GM10248 (cell line): ENCODE measurements at places on chromosomes 2 and 18.

DNA sequence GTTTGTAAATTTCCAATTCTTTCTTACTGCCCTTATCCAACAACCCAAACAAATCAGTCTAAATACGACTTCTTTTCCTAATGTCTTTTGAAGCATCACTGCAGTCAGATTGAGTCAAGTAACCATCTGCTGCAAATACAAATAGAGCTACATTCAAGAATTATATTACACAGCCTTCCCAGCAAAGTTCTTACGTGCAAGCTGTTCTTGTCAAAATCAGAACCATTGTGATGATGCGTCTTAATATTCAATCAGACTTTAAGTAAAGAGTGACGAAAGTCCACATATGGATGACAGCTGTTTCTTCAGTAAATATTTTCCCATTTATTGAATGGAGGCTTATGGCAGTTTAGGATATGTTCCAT, 943.8 kb downstream of the LRP1B start:
- no peak for DNase-seq

- no peak for DNase-seq
Measured at GRCh38 chr2:47043891-47044239, 111.2 kb downstream of the STPG4 start.

- no peak for DNase-seq
Measured at GRCh38 chr18:45538444-45538843, 76.8 kb upstream of the SLC14A2 start.

DNA sequence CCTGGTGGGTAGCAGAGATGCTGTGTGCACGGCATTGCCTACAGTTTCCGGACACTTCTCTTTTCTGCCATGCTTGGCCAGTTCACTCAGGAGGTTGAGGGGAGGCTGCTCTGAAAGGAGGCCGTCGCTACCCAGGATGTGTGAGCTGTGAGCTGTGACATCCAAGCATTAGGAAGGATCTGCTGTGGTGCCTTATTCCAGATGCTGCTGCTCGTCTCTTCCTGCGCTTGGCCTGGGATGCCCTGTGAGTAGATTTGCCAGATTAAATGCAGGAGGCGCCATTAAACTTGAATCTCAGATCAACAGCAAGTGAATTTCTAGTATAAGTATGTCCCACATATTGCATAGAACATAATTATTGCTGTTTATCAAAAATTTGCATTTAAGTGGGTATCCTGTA, 124.2 kb upstream of the SIX3 start:
- no peak for DNase-seq

GRCh38 chr2:219897456-219897855, 270.0 kb downstream of the SLC4A3 start:
- no peak for DNase-seq

DNA sequence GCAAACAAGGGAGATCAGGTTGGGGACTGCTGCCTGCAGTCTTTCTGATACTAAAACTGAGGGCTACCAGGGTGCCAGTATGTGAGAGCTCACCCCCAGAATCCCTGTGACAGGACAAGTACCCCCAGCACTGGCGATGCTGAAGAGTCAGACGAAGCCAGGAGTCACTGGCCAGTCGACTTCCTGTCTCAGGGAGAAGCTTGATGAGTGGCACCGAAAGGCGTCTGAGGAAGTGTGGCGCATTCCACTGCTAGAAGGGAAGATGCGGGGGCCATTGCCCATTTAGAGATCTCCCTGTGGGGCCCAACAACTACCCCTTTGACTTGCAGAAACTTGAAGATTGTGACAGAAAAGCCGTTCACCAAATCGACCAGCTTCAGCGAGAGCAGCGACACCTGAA, 22.0 kb downstream of the MXD1 start:
- no peak for DNase-seq

DNA sequence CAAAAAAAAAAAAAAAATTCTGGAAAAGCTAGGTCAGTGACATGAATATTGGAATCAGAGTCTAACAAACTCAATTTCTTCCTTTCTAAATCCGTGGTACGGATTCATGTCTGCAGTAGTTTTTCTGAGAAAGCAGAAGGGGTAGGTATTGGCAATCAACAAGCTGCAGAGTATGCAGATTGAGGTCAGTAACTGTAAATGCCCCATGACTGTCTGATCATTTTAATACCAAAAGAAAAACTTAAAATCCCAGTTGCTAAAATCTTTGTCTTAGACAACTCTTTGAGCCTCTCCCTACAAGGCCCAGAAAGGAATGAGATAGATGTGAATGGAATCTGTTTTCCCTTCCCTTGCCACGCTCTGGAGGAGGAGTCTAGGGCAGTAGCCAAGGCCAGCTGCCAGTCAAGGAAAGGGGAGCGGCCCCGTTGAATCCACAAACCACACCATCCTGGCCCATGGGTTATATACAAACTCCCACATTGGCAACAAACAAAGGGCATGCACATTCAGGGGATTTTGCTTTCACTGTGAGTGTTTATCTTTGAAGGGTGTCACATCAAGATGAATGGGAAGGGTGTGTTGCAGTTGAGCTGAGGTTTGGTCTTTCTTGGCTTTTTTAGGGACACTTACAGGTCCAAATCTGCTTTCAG, 6.1 kb upstream of the CASP8 start:
- no peak for DNase-seq

DNA sequence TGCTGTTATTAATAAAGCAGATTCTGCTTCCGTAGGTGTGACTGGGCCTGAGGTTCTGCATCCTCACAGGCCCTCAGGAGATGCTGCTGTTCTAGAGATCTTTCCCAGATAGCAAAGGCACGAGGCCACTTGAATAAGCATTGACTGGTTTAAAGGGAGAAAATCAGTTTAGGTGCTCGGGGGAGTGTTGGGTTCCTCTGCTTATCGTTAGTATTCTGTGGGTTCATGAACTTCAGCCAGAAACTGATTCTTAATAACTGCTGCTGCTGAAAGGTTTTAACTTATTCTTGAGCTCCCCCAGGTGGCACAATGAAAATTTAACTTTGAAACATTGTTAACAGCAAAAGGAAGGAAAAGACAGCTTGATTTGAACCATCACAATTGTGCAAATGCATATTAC, 56.9 kb downstream of the ITGA6 start:
- no peak for DNase-seq

- DNase-seq, result no peak
Measured at GRCh38 chr2:39845460-39846146, 66.5 kb upstream of the THUMPD2 start.

- no peak for DNase-seq
Measured at GRCh38 chr2:187978356-187978755, 313.3 kb upstream of the GULP1 start.

DNA sequence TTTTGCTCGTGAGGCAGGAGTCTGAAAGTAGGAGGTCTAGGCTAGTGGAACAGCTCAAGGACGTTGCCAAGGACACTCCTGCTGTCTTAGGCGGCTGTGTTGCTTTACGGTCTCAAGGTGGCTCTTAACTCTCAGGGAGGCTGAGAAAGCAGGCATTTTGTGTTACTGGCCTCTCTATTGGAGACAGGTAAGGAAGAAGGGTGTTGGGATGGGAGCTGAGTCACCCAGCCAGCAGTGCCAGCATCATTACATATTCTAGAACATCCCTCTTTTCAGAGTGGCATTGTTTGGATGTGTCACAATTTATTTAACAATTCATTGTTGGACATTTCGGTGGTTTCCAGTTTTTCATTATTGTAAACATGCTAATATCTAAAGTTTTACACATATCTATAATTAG, 30.8 kb upstream of the TMEM214 start:
- no peak for DNase-seq

- DNase-seq, result no peak
Measured at GRCh38 chr2:101781326-101781725, 83.8 kb downstream of the MAP4K4 start.

GRCh38 chr2:107698861-107699260, 127.8 kb upstream of the RGPD4 start:
- no peak for DNase-seq

DNA sequence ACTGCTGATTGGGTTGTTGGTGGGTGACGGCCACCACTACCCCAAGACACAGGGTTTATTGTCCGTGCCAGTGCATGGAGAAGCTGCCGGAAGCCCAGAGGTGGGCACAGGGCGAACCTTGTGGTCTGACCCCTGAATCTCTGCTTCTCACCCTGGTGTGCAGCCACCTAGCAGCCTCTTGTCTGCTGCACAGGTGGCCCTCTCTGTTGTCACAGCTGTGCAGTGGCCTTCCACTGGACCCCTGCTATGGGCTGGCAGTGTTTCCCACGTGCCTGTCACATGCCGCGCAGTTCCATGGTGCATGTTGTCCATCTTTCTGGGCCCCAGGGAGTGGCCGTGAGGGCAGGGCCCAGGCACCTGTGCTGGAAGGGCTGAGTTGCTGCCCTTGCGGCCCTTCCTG, 15.2 kb downstream of the ATG4B start:
- no peak for DNase-seq

DNA sequence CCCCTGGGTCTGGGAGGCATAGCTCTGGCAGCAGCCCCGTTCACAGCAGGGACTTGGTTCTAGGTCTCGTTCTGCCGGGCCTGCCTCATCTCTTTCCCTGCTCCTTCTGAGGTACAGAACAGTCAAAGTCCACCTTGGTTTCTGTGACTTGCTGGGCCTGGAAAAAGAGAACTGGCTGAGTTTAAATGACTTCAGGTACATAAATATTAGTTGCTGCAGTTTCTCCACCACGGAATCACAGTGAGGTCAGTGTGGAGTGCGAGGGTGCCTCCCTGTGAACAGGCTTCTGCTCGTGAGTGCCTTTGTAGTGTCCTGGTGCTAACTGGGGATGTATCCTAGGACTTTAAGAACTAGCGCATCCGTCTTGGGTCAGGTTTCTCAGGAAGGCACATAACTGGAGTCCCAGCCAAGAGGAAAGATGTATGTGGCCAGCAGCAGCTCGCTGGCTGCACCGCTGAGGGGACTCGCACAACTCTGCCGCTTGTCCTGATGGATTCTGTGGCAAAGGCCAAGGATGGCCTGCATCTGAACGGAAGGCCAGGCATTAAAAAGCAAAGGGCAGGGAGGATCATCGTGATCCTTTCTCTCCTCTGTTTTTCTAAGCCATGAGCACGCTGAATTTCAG, 188.6 kb downstream of the SH3RF3 start:
- DNase-seq, result no peak

- no peak for DNase-seq
Measured at GRCh38 chr18:1408376-1408775, 503.7 kb downstream of the ADCYAP1 start.

- peak; percentile 35 for DNase-seq
Measured at GRCh38 chr2:199458806-199459285, 1.1 kb upstream of the SATB2 start.

DNA sequence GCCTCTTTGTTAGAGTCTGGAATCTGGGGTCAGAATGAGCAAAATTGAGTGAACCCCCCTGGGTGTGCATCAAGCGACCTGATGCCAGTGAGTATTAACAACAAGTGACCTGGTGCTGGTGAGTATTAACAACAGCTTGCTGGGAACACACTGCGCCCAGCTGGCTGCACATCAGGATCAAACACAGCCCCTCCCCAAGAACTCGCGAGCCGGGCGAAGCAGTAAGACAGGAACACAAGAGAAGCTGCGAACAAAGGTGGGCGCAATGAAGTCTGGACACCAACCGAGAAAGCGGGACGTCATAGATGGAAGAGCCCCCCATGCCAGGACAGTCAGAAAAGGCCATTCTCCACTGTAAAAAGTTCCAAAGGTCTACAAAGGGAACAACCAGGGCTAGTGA, 34.3 kb downstream of the CRACDL start:
- DNase-seq, result no peak

DNA sequence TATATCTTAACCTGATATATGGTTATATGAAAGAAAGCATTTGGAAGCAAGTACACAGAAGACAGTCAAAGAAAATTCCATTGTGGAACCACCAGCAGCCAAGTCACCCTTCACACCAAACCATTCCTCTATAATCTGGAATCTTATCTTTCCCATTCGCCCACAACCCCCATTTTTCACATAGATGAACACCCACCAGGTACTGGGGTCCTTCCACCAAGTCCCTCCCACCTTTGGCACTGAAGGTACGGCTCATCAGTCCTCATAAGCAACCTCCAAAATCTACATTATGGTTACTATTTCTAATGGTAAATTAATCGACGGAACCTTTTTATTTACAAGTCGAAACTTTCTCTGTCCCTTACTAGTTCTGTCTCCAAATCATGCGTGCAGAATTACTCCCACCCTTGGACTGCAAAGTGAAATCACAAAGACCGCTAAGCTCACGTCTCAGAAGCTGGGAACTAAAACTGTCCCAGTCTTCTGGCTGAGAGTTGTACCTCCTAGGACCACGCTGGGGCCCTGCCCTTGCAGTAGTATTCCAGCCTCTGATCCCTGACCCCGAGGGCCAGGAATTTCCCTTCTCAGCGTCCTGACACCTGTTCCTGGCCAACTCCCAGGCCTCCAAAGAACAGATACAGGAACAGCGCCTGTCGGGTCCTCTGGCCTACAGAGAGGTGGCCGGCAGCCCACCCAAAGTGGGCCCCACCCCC, 702 bp downstream of the OLA1 start:
- peak; percentile 35 for DNase-seq

GRCh38 chr2:216690853-216691741, 4.3 kb downstream of the IGFBP5 start:
- DNase-seq, result peak; percentile 65

DNA sequence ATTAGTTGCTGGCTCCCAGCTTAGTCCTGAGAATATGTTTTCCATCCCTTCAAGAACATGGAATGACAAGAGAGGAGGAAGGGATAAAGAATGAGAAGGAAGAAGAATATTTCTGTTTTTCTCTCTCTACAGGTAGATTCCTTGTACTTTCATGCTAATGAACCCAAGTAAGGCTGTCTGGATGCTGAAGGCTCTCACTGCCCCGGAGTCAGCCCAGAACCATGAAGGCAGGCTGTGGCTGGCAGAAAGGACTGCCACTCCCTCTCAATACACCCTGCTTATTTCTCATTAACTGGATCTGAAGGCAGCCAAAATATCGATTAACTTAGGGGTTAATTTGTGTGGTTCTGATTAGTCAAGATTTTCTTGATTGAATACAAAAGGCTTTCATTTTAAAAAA, 93.1 kb upstream of the NPAS2 start:
- no peak for DNase-seq

DNA sequence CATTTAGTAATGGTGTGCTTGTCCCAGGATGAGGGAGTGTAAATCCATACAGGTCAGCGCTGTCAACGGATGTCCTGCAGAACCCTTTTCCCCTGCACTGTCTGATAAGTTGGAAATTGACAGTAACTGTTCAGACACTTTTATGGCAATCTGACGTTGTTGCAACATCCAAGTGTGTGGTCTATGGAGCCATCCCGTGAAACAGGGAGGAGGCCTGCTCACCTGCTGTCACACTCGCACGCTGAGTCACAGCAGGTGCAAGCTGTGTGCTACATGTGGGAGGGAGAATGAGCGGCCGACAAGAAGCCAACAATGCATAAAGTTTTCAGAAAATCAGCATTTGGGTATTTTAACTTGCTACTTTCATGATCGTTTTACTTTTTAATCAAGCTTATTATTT, 43.7 kb upstream of the RMDN2 start:
- no peak for DNase-seq
